Right ventricle myocardium superior (tissue), 1 donor: ENCODE measurements at places on chromosomes 5 and 9. TPM values are rescaled to one million over a fixed set of nuclear protein-coding genes. Genes with fewer than 3 reads are reported as not detected.

Gene DMRT3
- not detected for total RNA-seq

Gene ANGPTL2
- total RNA-seq = 32.6 TPM

Gene IFNA8
- not detected for total RNA-seq

Gene FAM240B
- total RNA-seq = not detected

Gene CD72
- total RNA-seq = 0.59 TPM
